ENCODE measurements at places on chromosomes 7 and 10. TPM values are rescaled to one million over a fixed set of nuclear protein-coding genes. Genes with fewer than 3 reads are reported as not detected.

The TMEM243 gene
- 2.6 TPM for total RNA-seq

The BEND7 gene
- 16.3 TPM for total RNA-seq

The PCLO gene
- total RNA-seq: not detected

The PTPN20 gene
- 5.9 TPM for total RNA-seq

The CREB5 gene
- 23.1 TPM for total RNA-seq

The SUPV3L1 gene
- total RNA-seq: 48.7 TPM

The GDF10 gene
- total RNA-seq: not detected

The RPEL1 gene
- not detected for total RNA-seq

The OPALIN gene
- not detected for total RNA-seq

The NUTM2B gene
- total RNA-seq: 0.86 TPM

The LRRC61 gene
- 4.4 TPM for total RNA-seq

The CLRN3 gene
- total RNA-seq: not detected

The GNGT1 gene
- total RNA-seq: not detected

The SEMA3A gene
- total RNA-seq: 0.79 TPM
